ENCODE measurements at places on chromosomes 12 and 14. TPM values are rescaled to one million over a fixed set of nuclear protein-coding genes. Genes with fewer than 3 reads are reported as not detected.

RPL10L gene
- 0.43 TPM for total RNA-seq

NOVA1 gene
- 1.9 TPM for total RNA-seq

TOMM20L gene
- not detected for total RNA-seq

DNA sequence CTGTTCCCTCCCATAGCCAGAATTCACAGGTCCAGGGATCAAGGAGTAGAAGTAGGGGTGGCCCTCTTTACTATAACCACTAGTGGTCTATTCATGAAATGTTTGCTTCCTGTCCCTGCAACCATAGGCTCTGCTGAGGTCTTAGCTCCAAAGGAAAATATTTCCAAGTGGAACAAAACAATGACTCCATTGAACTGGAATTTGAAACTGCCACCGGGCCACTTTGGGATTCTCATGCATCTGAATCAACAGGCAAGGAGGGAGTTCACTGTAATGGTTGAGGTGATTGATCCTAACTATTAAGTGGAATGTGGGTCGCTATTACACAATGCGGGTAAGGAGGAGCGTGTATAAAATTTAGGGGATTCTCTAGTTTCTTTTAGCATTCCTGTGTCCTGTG lies 197.0 kb downstream of the ETNK1 start:
- peak; percentile 10 for DNase-seq

DNA sequence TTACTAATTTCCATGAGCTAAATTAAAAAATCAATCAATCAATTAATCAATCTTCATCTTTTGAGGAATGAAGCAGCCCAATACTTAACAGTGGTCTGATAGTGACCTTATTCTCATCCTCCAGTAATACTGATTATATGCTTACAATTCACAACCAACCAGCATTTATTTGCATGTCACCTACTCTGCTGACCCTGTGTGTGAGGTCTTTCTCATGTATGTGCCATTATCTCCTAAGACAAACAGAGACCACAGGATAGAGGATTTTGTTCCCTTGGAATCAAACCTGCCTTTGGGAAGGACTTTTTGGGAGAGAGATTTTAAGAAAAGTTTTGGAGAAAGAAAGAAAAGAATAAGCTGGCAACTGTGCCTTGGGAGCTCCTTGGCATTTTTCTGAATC lies 197.2 kb downstream of the NRXN3 start:
- DNase-seq: no peak
